Omental fat pad (tissue), 4 donors: ENCODE measurements at places on chromosomes 5 and 9. TPM values are rescaled to one million over a fixed set of nuclear protein-coding genes. Genes with fewer than 3 reads are reported as not detected.

GRCh38 chr5:96388176-96388575 lies 44.9 kb downstream of the PCSK1 start:
- DNase-seq: no peak

GRCh38 chr5:68169903-68170302 lies 45.7 kb upstream of the PIK3R1 start:
- no peak for DNase-seq

GRCh38 chr9:24657387-24657786 lies 111.7 kb upstream of the IZUMO3 start:
- no peak for DNase-seq

TAF1L gene
- total RNA-seq: not detected

ECM2 gene
- total RNA-seq: 45.6 TPM

IL13 gene
- 0.24 TPM for total RNA-seq

AMBP gene
- not detected for total RNA-seq
